ENCODE measurements at places on chromosomes 3 and 15. TPM values are rescaled to one million over a fixed set of nuclear protein-coding genes. Genes with fewer than 3 reads are reported as not detected.

Gene TM4SF1
- total RNA-seq, result 44.9 TPM

Gene PARP16
- 3.0 TPM for total RNA-seq

Gene ULK4
- 18.0 TPM for total RNA-seq

Gene RCN2
- 47.1 TPM for total RNA-seq

Gene ADAM10
- 271 TPM for total RNA-seq

Gene ZNF502
- 3.9 TPM for total RNA-seq

Gene FBXO40
- total RNA-seq, result not detected

Gene CHL1
- not detected for total RNA-seq

Gene RBMS3
- 63.9 TPM for total RNA-seq

Gene TRPM1
- total RNA-seq, result not detected

Gene A4GNT
- not detected for total RNA-seq

Gene NOX5
- total RNA-seq, result 0.22 TPM

Gene FETUB
- total RNA-seq, result not detected

Gene ITIH3
- 0.14 TPM for total RNA-seq

Gene CGNL1
- 0.72 TPM for total RNA-seq

Gene DAZL
- total RNA-seq, result 0.14 TPM

Gene PLCB2
- 0.72 TPM for total RNA-seq

Gene HTR3E
- total RNA-seq, result not detected

Gene GPR149
- total RNA-seq, result not detected

Gene BRPF1
- 20.8 TPM for total RNA-seq

Gene SATB1
- 8.8 TPM for total RNA-seq

Gene TUSC7
- total RNA-seq, result not detected

Gene PP2D1
- not detected for total RNA-seq

Gene PLA2G4D
- not detected for total RNA-seq

Gene DPPA2
- total RNA-seq, result not detected

Gene IL17RD
- total RNA-seq, result 0.44 TPM

Gene DCBLD2
- 703 TPM for total RNA-seq

Gene DOCK3
- total RNA-seq, result 0.22 TPM

Gene GOLGA6L26
- total RNA-seq, result not detected

Gene PTH1R
- total RNA-seq, result not detected

Gene MORC1
- not detected for total RNA-seq

Gene UNC13C
- total RNA-seq, result not detected

Gene GCSAM
- total RNA-seq, result not detected

Gene GXYLT2
- 11.6 TPM for total RNA-seq

Gene GABRB3
- total RNA-seq, result 0.22 TPM

Gene GOLGA8T
- total RNA-seq, result not detected

Gene AHSG
- total RNA-seq, result not detected

Gene PATL2
- 0.44 TPM for total RNA-seq

Gene LIPH
- total RNA-seq, result 0.14 TPM

Gene LRRIQ4
- 0.14 TPM for total RNA-seq

Gene FOXL2NB
- total RNA-seq, result 0.66 TPM
